ENCODE measurements at places on chromosomes 7 and 10. TPM values are rescaled to one million over a fixed set of nuclear protein-coding genes. Genes with fewer than 3 reads are reported as not detected.

Gene LRRTM3
- polyA plus RNA-seq, result 4.4 TPM

Gene DNAJC1
- polyA plus RNA-seq, result 32.8 TPM

Gene RINT1
- polyA plus RNA-seq, result 22.6 TPM

Gene KEL
- 1.3 TPM for polyA plus RNA-seq

Gene CPA2
- 0.39 TPM for polyA plus RNA-seq

Gene GAD2
- 2.8 TPM for polyA plus RNA-seq

Gene EN2
- 0.04 TPM for polyA plus RNA-seq

Gene SPDYE11
- polyA plus RNA-seq, result 0.21 TPM

Gene MINDY4
- polyA plus RNA-seq, result 11.4 TPM

Gene TAS2R41
- polyA plus RNA-seq, result not detected

Gene PPP1R17
- polyA plus RNA-seq, result not detected

Gene LRIT1
- not detected for polyA plus RNA-seq

Gene CAV2
- 23.3 TPM for polyA plus RNA-seq

Gene GIMAP4
- polyA plus RNA-seq, result 27.8 TPM

Gene HOXA6
- 24.4 TPM for polyA plus RNA-seq

Gene VWA2
- polyA plus RNA-seq, result 1.7 TPM

Gene EPO
- 0.11 TPM for polyA plus RNA-seq

Gene RAMP3
- 13.9 TPM for polyA plus RNA-seq

Gene NUDT13
- 5.7 TPM for polyA plus RNA-seq

Gene GNAT3
- not detected for polyA plus RNA-seq

Gene LIPF
- 0.18 TPM for polyA plus RNA-seq

Gene UBN2
- polyA plus RNA-seq, result 11.9 TPM

Gene FBXO24
- polyA plus RNA-seq, result 1.4 TPM

Gene SLC16A12
- polyA plus RNA-seq, result 34.1 TPM

Gene ATP6V0A4
- 81.5 TPM for polyA plus RNA-seq

Gene CCDC146
- 21.8 TPM for polyA plus RNA-seq

Gene ALDH18A1
- 78.8 TPM for polyA plus RNA-seq

Gene DNAH11
- 1.9 TPM for polyA plus RNA-seq

Gene IPMK
- 7.8 TPM for polyA plus RNA-seq

Gene CYP17A1
- 0.89 TPM for polyA plus RNA-seq

Gene CRTAC1
- polyA plus RNA-seq, result 22.0 TPM

Gene COMTD1
- 4.9 TPM for polyA plus RNA-seq

Gene OR2A7
- 7.0 TPM for polyA plus RNA-seq

Gene OPN4
- not detected for polyA plus RNA-seq

Gene GIMAP6
- polyA plus RNA-seq, result 16.6 TPM

Gene REPIN1
- 79.6 TPM for polyA plus RNA-seq

Gene TMEM178B
- polyA plus RNA-seq, result 0.50 TPM

Gene TSPAN13
- 30.2 TPM for polyA plus RNA-seq

Gene CALHM3
- polyA plus RNA-seq, result not detected

Gene TBX20
- 0.11 TPM for polyA plus RNA-seq

Gene SPDYE2
- polyA plus RNA-seq, result 1.9 TPM

Gene C7orf33
- not detected for polyA plus RNA-seq
